ENCODE measurements at places on chromosomes 16 and 17.

GRCh38 chr16:50946606-50947005 is 204.5 kb downstream of the SALL1 start:
- DNase-seq = no peak

DNA sequence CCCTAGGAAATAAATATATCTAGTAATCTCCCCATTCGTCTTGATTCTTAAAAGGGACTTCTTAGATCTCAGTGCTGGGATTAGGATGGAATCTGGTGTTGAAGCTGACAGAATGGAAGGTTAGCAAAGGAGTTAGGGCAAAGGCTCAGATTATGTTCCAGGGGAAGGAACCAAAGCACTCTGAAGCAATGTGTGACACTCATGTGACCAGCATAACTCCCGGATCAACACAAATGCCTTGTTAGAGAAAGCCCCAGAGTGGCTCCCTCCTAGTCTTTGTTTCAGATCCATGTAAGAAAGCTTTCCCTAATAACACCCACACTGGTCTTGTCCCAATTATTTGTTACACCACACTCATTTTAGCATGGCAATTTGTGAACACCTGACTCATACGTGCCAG is 62.6 kb upstream of the ERN1 start:
- DNase-seq = no peak

DNA sequence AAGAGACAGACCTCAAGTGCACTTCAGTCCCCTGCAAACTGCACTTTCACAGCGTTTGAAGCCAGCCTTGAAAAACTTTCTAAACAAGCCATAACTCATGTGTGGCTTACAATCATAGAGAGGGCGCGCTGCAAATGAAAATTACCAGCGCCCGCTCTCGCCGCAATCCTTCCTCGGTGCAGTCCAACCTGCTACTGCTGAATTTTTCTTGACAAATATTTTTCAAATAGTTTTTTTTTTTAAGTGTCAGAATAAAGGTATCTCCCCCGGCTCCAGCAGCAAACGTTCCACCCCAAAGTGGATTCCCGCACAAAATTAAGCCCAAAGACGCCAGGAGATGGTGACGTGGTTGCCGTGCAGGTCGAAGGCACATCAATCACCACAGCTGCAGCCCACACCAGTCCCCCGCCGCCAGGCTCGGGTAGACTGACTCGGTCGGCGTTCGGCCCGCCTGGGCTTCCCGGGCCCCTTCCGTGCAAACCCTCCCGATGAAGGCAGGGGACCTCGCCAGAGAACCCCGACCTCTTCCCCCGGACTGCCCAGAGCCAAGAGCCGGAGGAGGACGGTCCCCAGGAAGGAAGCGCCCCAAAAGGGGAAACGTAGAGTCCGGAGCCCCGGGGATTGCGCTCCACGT is 630 bp downstream of the GRB2 start:
- no peak for DNase-seq

- DNase-seq = no peak
These were observed 2.8 kb upstream of the ANKFY1 start for GRCh38 chr17:4266550-4266949.

GRCh38 chr16:3800019-3800418 is 80.5 kb downstream of the CREBBP start:
- no peak for DNase-seq

DNA sequence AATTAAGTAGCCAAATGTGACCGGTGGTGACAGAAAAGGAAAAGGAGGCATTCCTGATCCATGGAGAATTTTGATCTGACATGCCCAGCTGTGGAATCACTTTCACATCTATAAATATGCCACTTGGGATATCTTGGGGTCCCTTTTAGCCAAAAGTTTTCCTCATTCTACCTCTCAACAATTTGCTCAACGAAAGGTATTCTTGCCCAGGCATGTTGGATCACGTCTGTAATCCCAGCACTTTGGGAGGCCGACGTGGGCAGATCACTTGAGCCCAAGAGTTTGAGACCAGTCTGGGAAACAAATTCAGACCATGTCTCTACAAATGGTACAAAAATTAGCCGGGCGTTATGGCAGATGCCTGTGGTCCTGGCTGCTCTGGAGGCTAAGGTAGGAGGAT is 24.3 kb downstream of the LITAF start:
- DNase-seq = no peak

DNA sequence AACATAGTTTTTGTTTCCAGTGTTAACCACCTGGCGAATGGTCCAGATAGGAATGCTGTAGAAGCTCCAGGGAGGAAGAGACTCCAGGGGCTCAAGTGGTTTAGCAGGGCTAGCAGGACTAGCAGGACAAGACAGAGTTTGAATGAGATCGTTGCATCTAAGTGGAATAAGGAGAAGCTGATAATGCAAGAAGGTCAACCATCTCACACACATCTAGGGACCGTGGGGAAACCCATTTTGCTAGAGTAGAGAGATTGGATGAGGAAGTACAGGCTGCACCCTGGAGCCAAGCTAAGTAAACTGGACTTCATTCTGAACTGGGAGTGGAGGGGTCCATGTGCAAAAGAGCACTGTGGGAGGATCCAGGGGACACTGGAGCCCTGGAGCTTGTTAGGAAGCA is 86.1 kb upstream of the HSBP1 start:
- DNase-seq = no peak

All from stimulated activated CD8-positive, alpha-beta memory T cell treated with anti-CD3 and anti-CD28 coated beads, Interleukin-15, amount 100 ng/mL, for 48 hours (primary cell).